RWPE2 (cell line): ENCODE measurements at places on chromosomes 13 and 19.
A peak's percentile ranks its signal among the peaks of the same experiment; 100 is the strongest.

- no peaks in the 10 kb centered on the region for H3K4me1 ChIP-seq
- no peaks in the 10 kb centered on the region for H3K27me3 ChIP-seq
- H3K36me3 ChIP-seq = no peaks in the 10 kb centered on the region
- H3K4me3 ChIP-seq = no peak overlapping the region
Observed at GRCh38 chr13:109548374-109548773, 238.0 kb downstream of the IRS2 start.

DNA sequence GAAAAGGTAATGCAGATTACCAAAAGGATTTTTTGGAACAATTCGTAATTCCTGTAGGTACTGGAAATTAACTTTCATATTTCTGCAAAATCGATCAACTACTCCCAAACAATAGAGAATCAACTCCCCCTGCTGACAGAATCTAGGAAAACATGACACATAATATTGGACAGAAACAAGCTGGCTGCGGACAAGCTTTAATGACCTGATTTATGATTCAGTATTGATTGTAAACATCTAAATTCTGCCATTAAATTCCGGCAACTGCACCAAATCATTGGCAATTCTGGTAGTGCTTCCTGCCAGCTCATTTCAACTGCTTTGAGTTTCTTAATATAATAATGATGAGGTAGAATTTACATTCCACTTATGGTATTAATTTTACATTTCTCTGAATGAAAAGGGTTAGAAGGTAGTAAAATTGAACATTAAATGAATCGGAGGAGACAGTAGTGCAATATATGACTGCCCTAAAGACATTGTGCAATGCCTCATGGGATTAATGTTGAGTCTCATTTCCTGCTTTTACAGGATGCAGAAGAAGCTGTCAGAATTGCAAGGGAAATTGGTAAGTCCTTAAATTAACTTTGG is 146.5 kb downstream of the PCCA start:
- H3K36me3 ChIP-seq = no peaks in the 10 kb centered on the region; the same call in 1 of the 2 replicates
- no peaks in the 10 kb centered on the region for H3K4me1 ChIP-seq
- H3K27me3 ChIP-seq = no peaks in the 10 kb centered on the region
- H3K4me3 ChIP-seq = no peak overlapping the region

- no peak overlapping the region for H3K4me3 ChIP-seq
- no peak for DNase-seq
- H3K27me3 ChIP-seq = peaks cover 23% of the 10 kb centered on the region
- no peaks in the 10 kb centered on the region for H3K4me1 ChIP-seq
Observed at GRCh38 chr19:35445826-35446593, 2.0 kb upstream of the FFAR2 start.

- no peak overlapping the region for H3K4me3 ChIP-seq
- no peak overlapping the region for H3K27ac ChIP-seq
- no peaks in the 10 kb centered on the region for H3K4me1 ChIP-seq
- H3K27me3 ChIP-seq = no peaks in the 10 kb centered on the region
Observed at GRCh38 chr13:35252536-35253205, 223.8 kb downstream of the MAB21L1 start.

- no peak for DNase-seq
- H3K4me1 ChIP-seq = no peaks in the 10 kb centered on the region
- H3K4me3 ChIP-seq = no peak overlapping the region
- H3K27ac ChIP-seq = no peak overlapping the region
Observed at GRCh38 chr13:100962585-100962984, 288.0 kb upstream of the TMTC4 start.

GRCh38 chr19:15241259-15241910 is 9.1 kb upstream of the EPHX3 start:
- H3K4me1 ChIP-seq = no peaks in the 10 kb centered on the region
- no peak overlapping the region for H3K27ac ChIP-seq
- H3K4me3 ChIP-seq = no peak overlapping the region
- peak; percentile 49 for DNase-seq
- no peaks in the 10 kb centered on the region for H3K27me3 ChIP-seq
- peaks cover 82% of the 10 kb centered on the region for H3K36me3 ChIP-seq

DNA sequence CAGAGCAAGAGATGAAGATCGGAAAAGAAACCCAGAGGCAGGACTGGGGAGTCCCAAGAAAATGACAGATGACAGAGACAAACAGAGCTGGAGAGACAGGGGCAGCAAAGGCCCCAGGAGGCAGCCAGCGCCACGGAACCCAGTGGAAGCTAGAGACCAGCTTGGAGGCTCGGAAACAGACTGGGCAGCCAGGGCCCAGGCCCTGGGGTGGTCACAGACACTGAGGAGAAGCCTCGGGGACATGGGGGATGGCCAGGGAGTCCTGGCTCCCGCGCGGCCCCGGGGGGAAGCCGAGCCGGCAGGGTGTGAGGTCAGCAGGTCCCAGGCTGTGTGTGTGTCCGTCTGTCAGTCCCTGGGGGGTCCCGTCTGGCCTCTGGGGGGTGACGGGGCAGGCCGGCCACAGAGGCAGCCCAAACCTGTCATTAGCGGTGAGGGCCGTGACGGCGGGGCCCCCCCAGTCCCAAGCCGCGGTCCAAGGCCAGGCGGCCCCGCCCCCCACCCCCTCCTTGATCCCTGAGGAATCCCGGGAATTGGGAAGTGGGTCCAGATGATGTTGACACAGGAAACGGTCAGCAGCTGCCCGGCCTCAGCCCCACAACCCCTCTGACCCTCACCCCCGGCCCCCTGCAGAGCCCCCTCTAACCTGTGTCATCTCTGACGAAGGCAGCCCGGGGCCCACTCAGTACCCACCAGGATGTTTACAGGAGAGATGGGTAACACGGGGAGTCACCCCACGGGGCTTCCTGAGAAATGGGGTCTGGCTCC is 2.5 kb upstream of the TMEM190 start:
- peak; percentile 53 for DNase-seq
- H3K36me3 ChIP-seq = no peaks in the 10 kb centered on the region
- H3K4me3 ChIP-seq = no peak overlapping the region
- peaks cover 14% of the 10 kb centered on the region for H3K4me1 ChIP-seq
- H3K27ac ChIP-seq = peak overlapping the region; percentile 13
